Substantia nigra (tissue), 51 donors: ENCODE measurements at places on chromosomes 7 and 10.

GRCh38 chr7:28748933-28749584 is 209.1 kb downstream of the TRIL start:
- no peak for DNase-seq

DNA sequence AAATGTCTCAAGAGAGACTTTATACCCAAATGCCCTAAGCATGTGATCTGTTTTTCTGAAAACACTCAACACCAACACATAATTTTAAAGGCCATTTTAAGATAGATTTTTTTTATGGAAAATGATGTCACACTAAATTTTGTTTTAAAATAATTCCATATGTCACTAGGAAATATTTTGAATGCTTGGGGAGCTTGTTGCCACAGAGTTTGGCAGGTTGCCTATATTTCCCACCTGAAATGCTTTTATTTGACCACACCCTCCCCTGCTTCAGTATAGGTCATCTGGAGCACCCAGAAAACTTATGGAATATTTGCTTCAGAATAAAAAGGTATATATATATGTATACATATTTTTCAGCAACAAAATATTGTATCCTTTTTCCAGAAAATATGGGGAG is 180.0 kb upstream of the ANK3 start:
- no peak for DNase-seq

DNA sequence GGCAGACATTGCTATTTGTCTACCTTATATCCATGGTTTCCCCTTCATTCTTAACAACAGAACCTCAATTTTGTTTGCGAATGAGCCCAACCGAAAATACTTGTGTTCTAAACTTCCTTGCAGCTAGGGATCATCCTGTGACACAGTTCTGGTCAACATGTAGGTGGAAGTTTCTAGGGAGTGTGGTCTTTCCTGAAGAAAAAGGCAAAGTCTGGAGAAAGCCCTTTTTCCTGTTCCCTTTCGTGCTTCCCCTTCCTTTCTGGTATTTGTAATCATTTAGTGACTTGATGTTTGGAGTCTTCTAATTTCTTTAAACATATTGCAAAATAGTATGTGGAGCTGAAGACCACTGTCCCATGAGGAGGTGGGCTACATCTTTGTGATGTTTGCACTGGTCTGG is 2.9 kb upstream of the IFRD1 start:
- DNase-seq = no peak

- DNase-seq = no peak
These were observed 129.8 kb downstream of the BAMBI start for GRCh38 chr10:28806951-28807759.

DNA sequence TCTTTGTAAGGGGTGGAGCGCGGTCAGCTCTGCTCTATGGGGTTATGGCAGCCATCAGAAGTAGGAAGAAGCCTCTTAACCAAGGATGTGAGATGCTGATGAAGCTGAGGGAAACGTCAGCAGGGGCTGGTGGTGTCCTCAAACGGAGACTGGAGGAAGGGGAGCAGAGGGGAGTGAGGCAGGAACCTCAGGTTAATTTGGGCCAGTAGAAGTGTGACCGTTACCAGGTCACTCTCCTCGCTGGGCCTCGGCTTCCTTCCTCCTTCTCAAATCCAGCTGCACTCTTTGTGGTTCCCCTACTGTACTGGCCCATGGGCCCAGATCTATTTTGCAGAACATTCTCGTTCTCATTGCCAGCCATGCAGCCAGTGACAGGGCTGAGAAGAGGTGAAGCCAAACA is 169.5 kb downstream of the TMEM178B start:
- DNase-seq = no peak

DNA sequence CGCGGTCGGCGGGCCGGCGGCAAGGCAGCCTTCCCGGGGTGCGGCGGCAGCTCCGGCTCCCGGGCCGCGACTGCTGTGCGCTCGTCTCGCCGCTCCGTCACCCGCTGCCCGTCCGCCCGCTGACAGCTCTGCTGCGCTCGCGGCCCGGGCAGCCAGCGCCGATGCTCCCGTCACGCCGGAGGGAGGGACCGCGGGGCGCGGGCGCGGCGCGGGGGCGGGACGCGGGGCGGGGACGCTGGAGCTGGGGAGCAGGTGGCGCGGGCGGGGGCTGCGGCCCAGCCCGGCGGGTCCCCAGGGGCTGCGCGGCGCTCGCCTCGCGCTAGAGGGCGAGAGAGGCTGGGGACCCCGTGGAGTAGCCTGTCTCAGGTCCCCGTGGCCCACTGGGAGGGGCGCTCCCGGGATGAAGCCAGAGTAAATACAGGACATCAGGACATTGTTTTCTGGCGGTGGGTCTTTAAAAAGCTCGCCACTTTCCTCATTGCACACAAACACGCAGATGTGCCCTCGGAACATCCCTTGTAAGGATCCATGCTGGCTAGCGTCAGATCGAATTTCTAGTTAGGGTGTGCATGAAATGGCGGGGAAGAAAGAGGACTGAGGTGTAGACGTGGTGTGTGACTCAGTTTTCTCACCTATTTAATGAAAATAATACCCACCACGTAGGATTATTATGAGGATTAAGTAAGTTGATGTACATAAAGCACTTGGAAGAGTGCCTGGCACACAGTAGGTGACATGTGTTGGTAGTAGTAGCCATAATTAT is at the start of gene ELAPOR2:
Gene ELAPOR2 (minus strand): TSS at position 130 of the 763 bp plus-strand sequence. CDS start 141 bp downstream, outside the sequence.
- DNase-seq = peak; percentile 80

DNA sequence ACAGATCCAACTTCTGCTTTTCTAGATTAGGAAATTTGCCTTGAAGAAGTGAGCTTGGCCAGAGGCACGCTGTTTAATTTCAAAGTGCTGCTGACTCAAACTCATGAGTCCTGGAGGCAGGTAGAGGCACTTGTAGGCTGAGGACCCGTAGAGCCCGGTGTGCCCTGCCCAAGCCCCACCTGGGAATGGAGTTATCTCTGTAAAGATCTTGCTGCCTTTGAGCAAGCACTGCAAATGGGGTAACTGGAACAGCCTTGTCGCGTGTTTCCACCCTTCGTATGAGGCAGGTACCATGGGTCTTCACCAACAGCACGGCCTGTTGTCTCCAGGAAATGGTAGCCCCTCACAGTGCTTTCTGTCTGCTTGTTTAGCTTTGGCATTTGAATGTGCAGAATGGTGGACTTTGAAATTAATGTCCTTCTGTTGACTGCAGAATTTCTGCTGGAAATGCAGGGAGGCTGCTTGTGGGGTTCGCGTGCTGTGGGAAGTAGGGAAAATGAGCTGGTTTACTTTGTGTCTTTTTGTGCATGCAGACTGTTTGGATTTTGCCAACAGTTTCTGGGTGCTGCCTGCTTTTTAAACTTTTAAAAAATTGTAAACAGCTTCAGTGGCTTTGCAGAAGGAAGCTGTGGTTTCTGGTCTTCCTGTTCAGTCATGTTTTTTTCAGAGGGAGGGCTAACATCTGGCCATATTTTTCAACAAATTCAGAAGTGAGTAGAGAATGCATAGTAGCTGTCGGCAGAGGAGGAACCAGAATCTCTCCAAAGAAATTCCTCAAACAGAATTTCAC is 27.2 kb downstream of the CCM2 start:
- DNase-seq = no peak

- DNase-seq = no peak
These were observed 4.0 kb upstream of the AFAP1L2 start for GRCh38 chr10:114408112-114408967.

DNA sequence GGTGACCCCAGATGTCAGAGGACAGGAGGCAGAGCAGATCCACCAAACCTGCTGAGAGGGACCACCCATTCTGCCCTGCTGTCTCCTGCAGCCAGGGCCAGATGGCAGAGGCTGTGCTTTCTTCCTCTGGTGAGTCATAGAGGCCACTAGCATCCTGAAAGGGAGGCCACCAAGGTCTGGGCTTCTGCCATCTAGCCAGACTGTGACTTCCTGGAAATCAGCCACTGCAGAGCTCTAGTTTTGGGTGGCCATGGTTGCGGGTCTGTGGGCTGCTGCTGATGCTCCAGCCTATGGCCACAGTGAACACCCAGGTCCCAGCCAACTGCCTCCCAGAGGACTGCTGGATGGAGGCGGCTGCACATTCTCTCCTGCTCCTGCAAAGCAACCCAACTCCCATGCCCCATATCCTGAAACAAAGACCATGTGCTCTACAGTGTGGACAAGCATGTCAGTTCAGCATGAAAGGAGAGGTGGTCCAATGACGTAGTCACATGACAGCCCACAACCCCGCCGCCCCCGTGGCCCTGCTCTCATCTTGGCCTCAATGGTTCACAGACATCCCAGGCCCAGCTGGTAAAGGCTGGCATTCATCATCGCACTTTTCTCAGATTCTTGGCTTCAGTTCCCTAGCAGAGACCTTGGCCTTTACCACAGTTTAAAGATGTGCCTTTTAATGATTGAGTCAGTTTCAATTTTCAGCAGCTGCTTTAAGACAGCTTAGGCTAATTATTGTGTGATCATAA is 73.9 kb upstream of the CXCL12 start:
- DNase-seq = no peak

DNA sequence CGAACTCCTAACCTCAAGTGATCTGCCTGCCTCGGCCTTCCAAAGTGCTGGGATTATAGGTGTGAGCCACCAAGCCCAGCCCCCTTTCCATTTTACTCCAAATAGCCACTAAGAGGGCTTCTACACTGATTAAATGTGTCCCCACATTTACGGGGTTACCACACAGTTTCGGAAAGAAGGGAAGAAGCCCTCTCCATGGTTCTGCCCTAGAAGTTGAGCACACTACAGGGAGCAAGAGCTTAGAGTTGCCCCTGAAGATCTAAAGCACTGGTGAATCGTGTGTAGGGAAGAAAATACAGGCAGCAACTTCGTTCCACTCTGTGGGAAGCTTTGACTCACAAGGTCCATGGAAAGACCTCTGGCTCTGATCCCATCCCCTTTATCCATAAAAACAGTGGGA is 133.0 kb upstream of the PRKCQ start:
- DNase-seq = no peak

- DNase-seq = no peak
These were observed 154.1 kb upstream of the AHR start for GRCh38 chr7:17144322-17144721.

- DNase-seq = no peak
These were observed 9.7 kb downstream of the GSAP start for GRCh38 chr7:77406421-77406820.

- no peak for DNase-seq
These were observed 182.2 kb downstream of the NOC3L start for GRCh38 chr10:94180576-94180975.
